ENCODE measurements at places on chromosomes 16 and 17. TPM values are rescaled to one million over a fixed set of nuclear protein-coding genes. Genes with fewer than 3 reads are reported as not detected.

MFSD11 gene
- polyA plus RNA-seq, result 25.4 TPM

PLCG2 gene
- 33.5 TPM for polyA plus RNA-seq

NPTX1 gene
- polyA plus RNA-seq, result 1.2 TPM

GRIN2A gene
- 6.5 TPM for polyA plus RNA-seq

CFAP52 gene
- polyA plus RNA-seq, result 2.7 TPM

ATF7IP2 gene
- polyA plus RNA-seq, result 23.7 TPM

PARN gene
- 35.3 TPM for polyA plus RNA-seq

BCAS3 gene
- polyA plus RNA-seq, result 27.0 TPM

DNA sequence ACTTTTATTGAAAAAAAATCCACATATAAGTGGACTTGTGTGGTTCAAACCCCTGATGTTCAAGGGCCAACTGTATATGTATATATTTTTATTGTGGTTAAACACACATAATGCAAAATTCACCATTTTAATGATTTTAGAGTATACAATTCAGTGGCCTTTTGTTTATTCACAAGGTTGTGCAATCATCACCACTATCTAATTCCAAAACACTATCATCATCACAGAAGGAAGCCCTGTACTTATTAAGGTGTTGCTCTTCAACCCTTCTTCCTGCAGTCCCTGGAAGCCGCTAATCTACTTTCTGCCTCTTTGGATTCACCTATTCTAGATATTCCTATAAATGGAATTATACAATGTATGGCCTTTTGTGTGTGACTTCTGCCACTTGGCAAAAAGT lies 23.0 kb downstream of the MAP2K6 start:
- DNase-seq, result no peak

DNA sequence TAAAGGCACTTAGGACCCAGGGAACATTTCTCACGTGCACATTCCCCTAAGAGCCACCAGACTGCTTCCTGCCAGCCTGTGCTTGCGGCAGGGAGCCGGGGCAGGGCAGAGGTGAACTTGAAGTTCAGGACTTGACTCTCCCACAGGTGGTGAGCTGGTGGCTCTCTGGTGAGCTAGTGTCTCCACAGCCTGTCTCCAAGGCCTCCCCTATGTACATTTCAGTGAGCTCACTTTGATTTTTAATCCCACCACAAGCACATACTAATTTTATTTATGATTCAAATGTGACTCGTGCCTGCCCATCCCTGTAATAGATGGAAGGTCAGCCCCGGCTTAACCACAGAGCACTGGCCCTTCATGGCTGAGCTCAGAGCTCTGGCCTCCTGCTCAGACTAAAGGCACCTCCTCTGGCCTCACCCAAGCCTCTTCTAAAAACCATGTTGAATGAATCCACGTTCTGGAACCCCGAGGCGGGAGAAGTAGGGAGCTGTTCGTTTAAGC lies 9.2 kb downstream of the SNN start:
- no peak for DNase-seq

DNA sequence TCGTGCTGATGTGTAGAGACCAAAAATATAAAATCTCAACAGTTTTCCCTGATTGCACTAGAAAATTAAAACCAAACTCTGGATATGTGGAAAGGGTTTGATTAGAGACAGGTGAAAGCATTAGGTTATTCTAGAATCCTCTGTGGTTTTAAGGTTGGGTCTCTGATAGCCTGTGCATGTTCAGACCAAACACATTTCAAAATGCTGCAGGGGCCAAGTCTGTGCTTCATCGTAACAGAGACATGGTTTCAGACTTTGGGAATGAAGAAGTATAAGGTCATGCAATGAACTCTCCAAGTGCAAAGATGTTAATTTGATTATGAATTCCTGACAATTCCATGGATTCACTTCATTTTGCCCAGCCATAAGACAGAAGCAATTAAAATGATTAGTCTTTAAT lies 261.0 kb upstream of the KCNJ16 start:
- DNase-seq, result no peak

- DNase-seq, result no peak
Observed at GRCh38 chr17:56835264-56835585, 1.3 kb downstream of the DGKE start.

DNA sequence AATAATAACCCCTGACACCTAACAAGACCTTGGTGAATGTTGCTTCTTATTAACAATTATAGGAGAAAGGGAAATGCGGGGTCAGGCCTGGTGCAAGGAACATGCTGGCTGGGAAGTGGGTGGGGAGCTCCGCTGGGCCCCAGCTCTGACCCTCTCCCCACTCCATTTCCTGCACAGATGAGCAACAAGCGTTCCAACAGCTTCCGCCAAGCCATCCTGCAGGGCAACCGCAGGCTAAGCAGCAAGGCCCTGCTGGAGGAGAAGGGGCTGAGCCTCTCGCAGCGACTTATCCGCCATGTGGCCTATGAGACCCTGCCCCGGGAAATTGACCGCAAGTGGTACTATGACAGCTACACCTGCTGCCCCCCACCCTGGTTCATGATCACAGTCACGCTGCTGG lies 23.0 kb downstream of the RHBDL3 start:
- DNase-seq, result no peak

GRCh38 chr17:79803997-79804855 lies 7.3 kb upstream of the CBX8 start:
- DNase-seq, result no peak

DNA sequence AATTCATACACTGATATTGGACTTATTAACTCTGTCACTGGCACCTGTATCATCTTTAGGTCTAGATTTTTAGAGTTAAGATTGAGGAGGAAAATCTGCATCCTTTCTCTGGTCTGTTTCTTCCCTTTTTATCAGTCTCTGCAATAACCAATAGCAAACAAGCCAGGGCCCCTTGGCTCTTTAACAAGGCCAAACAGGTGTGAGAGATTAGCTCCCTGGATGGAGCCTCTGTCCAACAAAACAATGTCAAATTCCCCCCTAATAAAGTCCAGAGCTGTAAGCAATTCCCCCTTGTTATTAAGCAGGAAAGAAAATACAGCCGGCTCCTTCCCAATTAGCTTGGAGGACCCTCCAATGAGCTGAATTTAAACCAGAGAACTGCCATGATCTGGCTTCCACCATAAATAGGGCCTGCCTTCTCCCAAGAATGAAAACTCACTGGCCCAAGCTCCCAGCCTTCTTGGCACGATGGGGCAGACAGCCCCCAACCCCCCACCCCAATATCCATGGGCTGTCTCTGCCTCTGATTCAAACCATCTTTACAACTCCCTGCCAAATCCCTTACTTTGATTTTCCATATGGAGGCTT lies 56.1 kb upstream of the SOX9 start:
- no peak for DNase-seq

- no peak for DNase-seq
Observed at GRCh38 chr16:86252596-86252995, 257.7 kb upstream of the FOXF1 start.

GRCh38 chr17:55285340-55286301 lies 20.9 kb downstream of the HLF start:
- peak; percentile 55 for DNase-seq

DNA sequence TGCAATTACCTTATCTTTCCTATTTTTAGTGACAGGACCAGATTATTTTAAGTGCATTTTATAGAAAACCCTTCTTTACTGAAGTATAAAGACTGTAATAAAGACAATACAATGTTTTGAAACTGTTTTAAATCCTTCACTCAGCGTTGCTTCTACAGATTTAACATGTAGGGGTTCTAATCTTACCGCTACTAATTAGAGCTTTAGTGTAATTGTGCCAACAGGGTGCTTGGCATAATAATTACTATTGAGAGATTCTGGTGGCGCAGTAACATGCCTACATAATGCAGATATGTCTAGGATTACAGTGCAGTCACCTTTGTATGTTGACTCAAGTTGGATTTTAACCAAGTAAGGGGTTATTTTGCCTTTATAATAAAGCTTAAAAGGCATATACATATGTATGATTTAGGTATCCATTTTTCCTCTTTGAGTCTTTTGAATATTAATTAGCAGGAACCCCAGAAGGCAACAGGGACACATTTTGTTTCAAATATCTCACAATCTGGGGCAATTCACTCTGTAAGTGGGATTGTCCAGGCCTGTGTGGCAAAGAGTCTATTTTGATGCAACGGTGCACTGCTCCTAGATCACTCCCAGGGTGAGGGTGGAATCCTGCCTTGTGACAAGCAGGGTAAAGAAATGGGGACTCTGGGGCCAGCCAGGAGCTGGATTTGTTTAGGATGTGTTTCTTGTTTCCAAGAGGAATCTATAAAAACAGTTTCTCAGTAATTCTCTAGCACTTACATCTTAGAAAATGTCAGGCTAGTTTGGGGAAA lies 604.7 kb upstream of the SALL1 start:
- DNase-seq, result no peak

- no peak for DNase-seq
Observed at GRCh38 chr16:24822542-24822941, 23.2 kb upstream of the SLC5A11 start.

- no peak for DNase-seq
Observed at GRCh38 chr17:66733759-66734158, 101.2 kb upstream of the CACNG5 start.

Measured in renal cortex interstitium (tissue), 15 donors.